ENCODE measurements at places on chromosomes 4 and X.

DNA sequence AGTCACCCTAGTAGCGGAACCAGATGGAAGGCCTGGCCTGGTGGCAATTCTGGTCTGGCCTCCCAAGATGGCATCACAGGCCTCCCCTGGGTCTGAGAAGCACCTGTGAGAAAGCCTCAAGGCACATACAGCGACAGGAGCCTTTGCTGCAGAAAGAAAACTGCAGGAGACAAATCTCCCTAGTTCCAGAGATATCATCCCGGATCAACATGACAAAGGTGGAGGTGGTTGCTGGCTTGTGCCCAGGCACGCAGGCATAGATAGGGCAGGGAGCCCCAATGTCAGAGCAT lies 93.6 kb downstream of the BCOR start:
- DNase-seq: no peak

DNA sequence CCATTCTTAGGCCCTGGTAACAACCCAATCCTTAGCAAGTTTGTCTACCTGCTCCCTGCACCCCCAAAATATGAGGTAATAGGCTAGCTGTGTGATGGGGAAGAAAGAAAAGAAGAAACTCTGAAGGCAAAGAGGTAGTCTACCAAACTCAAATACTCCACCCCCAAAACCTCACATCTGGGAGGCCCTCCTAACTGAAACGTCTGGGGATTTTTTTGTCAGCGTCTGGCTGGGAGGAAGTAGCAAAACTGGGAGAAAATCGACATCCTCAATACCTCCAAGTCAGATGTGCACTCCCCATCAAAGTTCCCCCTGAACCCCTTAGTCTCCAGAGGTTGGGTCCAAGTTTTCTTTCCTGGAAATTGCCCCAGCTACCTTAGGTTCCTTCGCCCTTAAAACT lies 1.0 kb downstream of the LAMP2 start:
- DNase-seq: no peak

- peak; percentile 45 for DNase-seq
These were observed 156.3 kb upstream of the VEGFC start for GRCh38 chr4:176949029-176949428.

- no peak for DNase-seq
These were observed 16.2 kb upstream of the GNRHR start for GRCh38 chr4:67770422-67770821.

GRCh38 chr4:61380865-61381264 lies 180.7 kb downstream of the ADGRL3 start:
- DNase-seq: no peak

DNA sequence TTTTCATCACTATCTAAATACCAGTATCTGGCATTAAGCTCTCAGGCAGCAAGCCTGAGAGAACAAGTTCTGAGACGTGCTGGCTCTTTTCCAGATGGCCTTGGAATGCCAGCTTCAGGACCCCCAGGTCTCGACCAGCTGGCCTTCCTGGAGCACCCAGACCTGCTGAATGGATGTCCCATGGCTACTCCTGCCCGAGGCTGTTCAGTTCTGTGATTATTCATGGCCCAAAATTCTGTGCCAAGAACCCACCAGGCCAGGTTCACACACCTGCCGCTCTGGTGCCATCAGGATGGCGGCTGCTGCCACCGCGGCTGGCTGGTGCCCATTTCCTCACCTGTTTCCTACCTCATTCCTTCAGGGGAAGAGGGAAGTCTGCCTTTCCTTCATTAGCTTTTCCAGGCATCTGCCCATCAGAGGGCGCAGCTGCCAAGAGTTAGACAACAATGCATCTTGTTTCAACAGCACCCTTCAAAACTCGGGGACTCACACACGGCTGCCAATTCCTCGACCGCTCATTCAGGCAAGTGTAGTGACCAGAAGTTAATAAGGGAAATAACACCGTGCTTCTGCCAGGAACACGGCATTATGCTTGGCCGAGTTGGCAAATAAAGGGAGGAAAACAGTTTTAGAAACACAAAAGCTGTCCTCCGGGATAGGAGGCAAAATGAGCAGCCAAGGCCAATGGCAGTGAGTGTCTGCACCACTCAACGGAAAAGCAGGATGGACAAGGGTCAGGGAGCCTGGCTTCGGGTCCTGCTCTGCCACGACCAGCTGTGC lies 173.8 kb downstream of the NSUN7 start:
- no peak for DNase-seq

- DNase-seq: no peak
These were observed 9.9 kb downstream of the MMRN1 start for GRCh38 chr4:89904524-89904923.

- no peak for DNase-seq
These were observed 19.2 kb upstream of the TNIP3 start for GRCh38 chr4:121183361-121183760.

DNA sequence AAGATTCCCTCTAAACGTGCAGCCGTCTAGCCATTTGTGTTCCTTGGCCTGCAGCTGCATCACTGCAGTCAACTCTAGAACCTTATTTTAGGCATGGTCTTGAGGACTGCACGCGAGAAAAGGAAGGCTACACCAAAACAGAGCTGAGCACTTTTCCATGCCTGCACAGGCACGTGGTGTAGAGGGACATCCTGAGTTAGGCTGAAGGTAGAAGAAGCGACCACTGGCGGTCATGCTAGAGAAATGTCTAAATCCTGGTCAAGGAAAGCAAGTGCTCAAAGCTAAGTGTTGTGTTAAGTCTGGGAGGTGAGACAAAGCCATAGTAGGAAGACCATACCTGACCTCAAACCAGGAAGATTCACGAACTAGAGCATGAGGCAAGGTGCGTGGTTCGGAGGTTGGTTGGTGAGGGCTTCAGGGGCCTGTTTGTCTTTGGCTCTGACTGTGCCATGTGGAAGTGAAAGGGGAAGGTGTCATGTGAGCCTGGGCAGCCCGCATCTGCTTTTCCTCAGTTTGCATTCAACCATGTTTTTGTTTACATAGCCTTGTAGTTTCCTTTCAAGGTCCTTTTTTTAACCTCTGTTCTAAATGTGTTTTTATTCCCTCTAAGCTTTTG lies 203.8 kb downstream of the AASDH start:
- no peak for DNase-seq

DNA sequence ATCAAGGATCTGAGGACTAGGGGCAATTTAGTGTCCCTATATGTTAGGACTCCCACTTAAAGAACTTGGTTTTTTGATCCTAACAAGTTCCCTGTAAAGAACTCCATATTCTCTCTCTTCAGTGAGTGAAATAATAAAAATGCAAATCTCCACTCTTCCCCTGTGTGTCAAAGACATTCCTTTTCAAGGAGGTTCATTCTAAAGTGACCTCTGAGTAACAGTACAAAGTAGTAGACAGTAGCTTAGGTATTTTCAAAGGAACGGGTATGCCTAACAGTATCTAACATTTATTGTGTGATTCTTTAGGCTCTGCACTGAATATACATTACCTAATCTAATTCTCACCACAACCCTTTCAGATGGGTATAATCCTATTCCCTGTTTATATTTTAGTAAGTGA lies 58.4 kb upstream of the SCOC start:
- DNase-seq: no peak

- DNase-seq: no peak
These were observed 16.4 kb downstream of the FAT4 start for GRCh38 chr4:125331116-125331515.

DNA sequence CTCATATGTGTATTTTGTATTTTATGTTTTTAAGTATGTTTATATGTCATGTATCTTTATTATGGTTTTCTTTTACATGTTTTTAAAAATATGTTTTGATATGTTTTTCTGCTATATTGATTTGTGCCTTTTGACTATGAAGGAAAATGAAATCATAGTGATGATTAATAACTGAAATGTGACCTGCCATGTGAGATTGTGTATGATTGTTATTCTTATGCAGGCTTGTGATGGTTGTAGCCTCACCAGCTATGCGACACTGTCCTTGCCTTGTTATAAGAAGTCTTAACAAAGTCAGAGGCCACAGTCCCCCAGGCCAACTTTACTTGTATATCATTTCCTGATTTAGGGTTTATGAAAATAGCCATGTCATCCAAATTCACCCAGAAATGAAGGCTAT lies 83.2 kb downstream of the TMEM131L start:
- DNase-seq: no peak

DNA sequence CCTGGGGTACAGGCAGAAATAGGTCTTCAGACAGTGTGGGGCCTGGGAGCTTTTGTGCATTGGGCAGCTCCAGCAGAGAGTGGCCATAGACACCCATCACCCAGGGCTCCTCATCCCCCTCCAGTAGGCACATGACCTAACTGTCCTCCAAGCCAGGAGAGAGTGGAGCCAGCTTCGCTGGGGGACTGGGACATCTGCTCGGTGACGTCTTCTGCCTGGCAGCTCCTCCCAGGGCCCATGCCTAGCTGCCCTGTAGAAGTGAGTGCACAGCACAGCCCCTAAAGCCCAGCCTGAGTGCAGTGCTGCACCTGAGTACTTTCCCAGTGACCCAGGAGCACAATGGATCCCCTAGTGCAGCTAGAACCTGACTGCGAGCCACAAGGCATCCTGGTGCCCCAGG lies 279.7 kb upstream of the SLC7A11 start:
- no peak for DNase-seq

DNA sequence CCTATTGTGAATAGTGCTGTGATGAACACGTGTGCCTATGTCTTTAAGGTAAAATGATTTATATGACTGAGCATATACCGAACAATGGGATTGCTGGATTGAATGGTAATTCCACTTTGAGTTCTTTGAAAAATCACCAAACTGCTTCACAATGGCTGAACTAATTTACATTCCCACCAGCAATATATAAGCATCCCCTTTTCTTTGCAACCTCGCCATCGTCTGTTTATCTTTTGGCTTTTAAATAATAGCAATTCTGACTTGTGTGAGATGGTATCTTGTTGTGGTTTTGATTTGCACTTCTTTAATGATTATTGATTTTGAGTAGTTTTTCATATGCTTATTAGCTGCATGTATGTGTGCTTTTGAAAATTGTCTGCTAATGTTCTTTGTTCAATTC lies 31.8 kb upstream of the UGT2A1 start:
- no peak for DNase-seq

GRCh38 chr4:183422962-183423631 lies 21.3 kb upstream of the CDKN2AIP start:
- peak; percentile 32 for DNase-seq

GRCh38 chrX:136147315-136147901 lies at the start of gene FHL1:
Gene FHL1 (plus strand): TSS chrX:136147533.
- DNase-seq: no peak

DNA sequence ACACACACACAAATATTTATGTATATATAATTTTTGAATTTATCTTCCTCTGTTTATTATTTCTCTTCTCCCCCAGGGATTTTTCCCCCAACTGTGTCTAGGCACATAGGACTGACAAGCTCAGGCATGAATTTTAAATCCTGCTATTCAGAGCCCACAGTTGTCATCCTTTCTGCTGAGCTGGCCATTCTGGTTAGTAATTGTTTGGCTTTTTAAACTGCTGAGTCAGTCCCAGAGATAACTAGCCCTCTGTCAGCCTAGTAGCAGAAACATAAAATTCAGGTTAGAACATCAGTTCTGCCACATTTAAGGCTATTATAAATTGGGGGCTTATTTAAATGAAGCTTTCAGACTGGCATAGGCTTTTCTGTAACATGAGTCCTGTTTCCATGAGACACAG lies 151.7 kb upstream of the MAOA start:
- no peak for DNase-seq

DNA sequence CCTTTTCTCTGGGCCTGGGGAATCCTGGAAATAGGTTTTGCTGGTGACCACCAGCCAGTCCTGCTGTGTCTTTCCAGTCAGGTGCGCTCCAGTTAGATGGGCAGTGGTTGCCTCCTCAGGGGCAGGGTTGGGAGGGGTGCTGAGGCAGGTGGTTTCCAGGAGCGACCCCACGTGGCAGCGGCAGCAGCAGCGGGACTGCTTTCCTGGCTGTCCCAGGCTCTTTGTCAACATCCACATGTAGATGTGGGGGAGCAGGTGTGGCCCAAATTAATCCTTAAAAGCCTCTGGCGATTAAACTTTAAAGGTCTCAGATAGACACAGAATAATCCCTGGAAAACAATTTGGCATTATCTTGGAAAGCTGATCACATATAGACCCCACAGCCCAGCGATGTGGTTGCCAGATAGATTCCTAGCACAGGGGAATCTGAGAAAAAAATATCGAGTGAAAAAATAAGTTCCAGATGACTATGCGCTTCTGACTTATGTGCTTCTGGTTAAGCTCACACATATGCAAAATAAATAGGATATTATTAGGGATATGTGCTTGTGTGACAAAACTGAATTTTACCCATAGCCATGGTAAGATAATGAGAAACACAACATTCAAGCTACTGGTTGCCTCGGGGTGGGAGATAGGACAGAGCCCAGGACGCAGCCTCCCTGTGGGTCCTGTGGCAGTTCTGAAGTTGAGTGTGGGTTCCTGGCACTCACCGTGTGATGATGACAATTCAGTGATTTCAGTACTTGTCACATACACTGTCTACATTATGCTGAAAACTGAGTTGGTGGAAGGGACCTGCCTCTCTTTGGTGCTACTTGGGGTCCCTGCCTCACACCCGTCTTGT lies 336.4 kb downstream of the ARHGAP10 start:
- no peak for DNase-seq

DNA sequence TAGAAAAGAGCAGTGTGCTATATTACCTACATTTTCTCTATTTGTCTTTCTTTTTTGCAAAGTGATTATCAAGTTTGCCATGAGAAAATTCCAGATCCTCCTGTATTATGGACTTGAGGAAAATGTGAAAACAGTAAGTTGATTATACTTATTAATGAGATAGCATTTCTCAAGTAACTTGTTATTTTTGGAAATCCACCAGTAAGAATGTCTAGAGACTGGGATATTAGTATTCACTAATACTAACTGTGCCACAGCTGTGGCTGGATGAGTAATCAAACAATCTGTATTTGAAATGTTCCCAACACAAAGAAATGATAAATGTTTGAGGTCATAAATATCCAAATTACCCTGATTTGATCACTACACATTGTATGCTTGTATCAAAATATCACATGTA lies 147.0 kb upstream of the CTSO start:
- DNase-seq: peak; percentile 50

DNA sequence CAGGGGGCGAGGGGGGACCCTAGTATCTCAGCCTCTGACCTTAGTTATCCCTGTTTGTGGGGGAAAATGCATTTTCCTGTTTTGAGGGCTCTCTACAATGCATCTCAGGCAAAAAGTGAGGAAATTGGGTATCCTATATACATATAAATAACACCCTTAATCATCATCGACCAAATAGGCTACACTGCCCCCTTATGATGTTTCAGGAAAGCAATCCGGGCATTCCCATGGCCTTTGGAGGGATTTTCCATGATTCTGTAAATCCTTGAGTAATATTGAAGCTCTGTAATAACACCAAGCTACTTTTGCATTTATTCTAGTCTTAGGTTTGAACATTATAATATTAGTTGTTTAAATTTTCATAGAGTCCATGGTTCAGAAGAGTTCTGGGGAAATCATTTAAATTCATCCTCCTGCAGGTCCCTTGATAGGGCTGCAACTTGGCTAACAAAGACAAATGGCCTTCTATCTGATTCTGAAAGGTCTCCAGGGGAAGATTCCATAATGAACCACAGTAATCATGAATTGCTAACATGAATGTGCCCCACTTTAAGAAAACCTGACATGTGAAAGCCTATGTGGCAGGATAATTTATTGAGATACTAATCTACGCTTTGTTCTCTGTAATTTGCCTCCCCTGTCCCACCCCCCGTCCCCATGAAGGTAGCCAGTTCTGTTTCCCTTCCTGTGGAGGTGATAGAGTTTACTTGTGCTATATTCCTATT lies 91.5 kb upstream of the SCOC start:
- no peak for DNase-seq

- no peak for DNase-seq
These were observed 1913.7 kb downstream of the STIM2 start for GRCh38 chr4:28774344-28774743.

- DNase-seq: peak; percentile 77
These were observed 178.6 kb upstream of the MAMLD1 start for GRCh38 chrX:150184491-150184890.

GRCh38 chr4:98092833-98093439 lies 50.3 kb downstream of the STPG2 start:
- DNase-seq: peak; percentile 37
